ENCODE measurements at places on chromosomes 7 and 10.

DNA sequence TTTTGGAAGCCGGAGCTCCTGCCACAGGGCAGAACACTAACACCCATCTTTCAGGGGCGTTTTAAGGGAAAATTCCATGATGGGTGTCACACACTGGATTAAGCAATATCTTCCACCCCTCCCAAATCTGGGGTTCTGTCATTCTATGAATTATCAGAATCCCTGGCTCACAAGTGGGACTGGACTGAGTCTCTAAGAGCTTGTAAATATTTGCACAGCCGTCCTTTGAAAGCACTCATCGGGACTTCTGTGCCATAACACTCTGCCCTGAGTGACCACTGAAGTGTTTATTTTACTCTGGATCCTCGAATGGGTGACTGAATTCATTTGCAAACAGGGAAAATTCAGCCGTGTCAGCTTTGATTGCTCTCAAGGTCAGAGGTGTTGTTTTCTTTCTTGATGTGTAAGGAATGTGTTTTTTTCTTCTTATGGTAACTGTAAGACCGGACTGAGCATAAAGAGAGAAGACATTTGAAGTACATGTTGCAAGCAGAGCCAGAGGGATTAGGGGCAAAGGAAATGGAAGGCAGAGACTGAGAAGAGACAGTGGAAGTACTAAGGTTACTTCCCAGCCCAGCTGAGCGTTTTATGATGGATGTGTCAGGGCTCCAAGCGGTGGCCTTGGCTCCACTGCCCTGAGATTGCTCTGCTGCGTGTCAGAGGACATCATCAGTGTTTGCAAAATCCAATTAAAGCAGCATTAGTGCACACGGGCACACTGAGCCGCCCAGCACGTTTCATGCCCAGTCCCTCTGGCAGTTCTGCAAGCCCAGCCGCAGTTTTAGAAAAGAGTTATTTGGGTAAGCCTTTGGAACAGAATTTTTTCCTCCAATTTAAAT lies 17.7 kb upstream of the GTPBP4 start:
- no peak for DNase-seq

DNA sequence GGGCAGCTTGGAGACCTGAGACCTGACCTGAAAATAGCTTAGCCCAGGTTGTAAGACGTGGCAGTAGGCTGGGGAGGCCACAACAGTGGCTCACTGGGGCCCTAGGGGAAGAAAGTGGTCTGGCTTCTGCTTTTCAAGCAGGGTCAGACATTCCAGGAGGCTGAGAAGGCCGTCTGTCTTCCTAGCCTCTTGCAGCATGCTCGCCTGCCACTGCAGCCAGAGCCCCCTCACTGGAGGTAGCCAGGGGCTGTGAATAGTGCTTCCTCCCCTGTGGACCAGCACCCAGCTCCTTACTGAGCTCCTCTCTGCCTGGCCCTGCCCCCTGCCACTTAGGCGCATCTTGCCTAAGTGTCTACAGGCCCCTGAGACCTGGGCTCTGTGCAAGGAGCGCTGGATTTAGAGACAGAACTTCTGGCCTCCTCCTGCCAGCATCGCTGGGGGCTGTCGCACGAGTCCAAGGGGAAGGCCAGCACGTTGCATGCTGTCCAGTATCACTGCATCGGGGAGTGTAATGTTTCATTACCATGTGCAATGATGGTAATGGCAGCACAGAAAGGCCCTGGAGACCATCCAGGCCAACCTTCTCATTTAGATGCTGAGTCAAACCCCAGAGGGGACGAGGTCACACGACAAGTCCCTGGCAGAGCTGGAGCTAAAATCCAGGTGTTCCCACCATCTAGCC lies 12.7 kb downstream of the ZMIZ1 start:
- no peak for DNase-seq

DNA sequence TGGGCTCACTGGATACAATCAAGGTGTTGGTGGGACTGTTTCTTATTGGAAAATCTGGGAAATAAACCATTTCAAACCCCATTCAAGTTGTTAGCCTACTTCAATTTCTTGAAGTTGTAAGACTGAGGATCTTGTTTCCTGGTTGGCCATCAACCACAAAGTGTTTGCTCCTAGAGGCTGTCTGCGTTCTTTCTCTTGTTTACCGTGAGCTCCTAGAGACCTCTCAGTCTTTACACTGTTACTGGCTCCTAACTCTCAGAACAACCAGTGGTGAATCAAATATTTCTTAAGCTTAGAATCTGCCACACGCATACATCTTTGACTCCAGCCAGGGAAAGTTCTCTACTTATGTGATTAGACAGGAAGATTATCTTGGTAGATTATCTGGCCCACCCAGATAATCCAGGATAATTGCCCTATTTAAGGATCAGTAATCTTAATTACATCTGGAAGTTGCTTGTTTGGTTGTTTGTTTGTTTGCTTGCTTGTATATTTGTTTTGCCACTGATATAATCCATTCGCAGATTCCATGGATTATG lies 798.7 kb downstream of the IPMK start:
- DNase-seq, result no peak

DNA sequence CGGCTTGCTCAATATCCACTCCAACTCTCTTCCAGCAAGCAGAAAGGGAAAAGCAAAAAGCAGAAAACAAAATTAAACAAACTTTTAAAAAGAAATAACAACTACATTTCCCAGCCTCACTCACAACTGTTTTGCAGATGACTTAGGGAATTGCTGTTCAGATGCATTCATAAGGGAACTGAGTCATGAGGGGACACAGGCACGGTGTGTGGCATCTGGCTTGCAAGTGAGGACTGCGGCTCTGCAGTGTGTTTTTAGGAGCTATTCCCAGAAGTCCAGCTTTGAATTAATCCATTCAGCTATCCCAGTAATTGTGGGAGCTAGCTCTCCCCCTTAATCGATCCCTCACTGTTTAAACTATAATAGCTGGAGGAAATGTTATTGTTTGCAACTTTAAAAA lies 30.3 kb downstream of the PTN start:
- no peak for DNase-seq

DNA sequence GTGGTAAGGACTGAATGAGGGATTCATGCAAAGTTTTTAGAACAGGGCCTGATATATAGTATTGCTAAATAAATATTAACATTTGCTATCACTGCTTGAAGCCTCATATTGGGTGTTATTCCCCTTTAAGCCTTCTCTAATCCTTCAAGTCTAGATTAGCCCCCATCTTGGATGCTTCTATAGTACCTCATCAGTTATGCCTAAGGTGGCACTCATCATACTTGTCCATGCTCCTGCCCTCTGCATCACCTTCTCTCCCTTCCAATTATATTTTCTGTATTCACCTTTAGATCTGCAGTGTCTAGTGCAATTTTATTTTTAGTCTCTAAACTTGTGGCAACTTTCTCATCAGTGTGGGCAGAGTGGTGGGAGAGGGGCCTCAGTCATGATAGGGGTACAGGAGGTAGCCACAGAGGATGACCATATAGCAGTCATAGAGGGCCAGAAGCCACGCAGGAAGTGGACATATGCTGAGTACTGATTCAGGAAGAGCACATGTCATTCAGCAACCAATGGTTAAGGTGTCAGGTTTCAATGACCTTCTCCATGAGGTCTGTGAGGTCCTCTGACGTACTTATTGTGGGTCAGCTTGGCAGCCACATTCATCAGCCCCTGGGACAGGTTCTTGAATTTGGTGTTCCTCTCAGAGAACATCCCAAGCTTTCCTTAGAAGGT lies 2.5 kb downstream of the ENTPD1 start:
- peak; percentile 36 for DNase-seq

- DNase-seq, result no peak
These were observed 98.2 kb downstream of the ANLN start for GRCh38 chr7:36487756-36488336.

GRCh38 chr10:63491588-63492316 lies 26.0 kb upstream of the JMJD1C start:
- no peak for DNase-seq

Data from stimulated activated effector memory CD8-positive, alpha-beta T cell treated with anti-CD3 and anti-CD28 coated beads, Interleukin-12 subunit alpha, Interleukin-12 subunit beta, amount 100 ng/mL, for 72 hours (primary cell).